Large intestine (tissue), 12 donors: ENCODE measurements at places on chromosomes 7 and 10. TPM values are rescaled to one million over a fixed set of nuclear protein-coding genes. Genes with fewer than 3 reads are reported as not detected.
A peak's percentile ranks its signal among the peaks of the same experiment; 100 is the strongest.

DNA sequence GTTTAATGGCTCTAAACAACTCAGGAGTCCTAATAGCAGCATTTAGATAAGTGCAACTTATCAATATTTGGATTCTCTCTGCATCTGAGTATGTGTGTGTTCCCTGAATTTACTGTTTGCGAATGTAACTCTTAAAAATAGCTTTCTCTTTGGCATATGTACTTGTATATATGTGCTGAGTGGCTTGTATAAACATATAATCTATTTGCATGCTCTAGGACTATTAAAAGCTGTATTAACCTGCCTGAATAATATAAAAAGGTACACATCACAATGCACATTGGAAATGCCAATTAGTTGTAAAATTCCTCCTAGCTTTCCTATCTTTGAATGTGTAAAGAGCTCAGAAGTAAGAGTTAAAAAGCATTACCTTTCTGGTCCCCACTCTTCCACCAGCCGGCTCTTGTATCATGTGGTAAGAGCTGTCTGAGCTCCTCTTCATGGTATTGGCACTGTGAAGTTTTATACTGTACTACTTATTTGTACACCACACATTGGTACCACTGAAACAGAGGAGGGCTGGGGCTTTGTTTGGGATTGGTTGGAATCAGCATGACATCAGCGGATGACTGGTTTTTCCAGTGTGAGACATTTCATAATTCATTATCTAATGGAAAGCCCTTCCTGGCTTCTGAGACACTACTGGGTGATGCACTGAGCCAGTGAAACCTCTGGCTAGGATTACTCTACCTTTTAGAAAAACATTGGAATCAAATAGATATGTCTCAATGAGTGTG is at the start of gene INHBA:
TSS of gene INHBA (minus strand) at position 456 of the 737 bp plus-strand sequence. CDS start 2,716 bp downstream, outside the sequence.
- DNase-seq: no peak
- no peak within 1 kb of the TSS for H3K4me3 ChIP-seq

DNA sequence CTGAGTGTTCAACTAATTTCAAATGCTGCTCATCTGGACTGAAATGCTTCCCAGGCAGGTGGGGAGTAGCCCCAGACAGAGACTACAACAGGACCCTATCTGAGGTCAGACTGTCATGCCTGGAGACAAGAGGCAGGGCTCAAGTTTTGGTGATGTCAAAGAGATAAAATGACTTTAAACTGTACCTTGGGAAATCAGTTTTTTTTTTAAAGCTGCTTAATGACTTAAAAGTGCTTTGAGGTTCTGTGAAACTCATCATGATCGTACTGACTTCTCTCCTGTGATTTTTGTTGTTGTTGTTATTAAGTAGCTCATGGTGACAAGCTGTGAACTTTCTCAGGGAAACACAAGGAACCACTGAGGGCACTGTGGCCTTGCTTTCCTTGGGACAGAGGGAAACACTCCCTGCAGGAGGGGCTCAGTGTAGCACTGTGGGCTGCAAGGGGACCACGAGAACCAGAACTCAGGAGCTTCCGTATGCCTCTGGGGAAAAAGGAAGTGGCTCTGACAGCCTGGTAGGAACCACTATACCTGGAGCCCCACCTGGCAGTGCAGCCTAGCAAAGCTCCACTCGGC is 9.5 kb downstream of the HIPK2 start:
- H3K4me3 ChIP-seq: no peak overlapping the region
- peaks cover 5% of the 10 kb centered on the region for H3K36me3 ChIP-seq
- DNase-seq: no peak
- no peaks in the 10 kb centered on the region for H3K4me1 ChIP-seq
- H3K27me3 ChIP-seq: no peaks in the 10 kb centered on the region
- H3K27ac ChIP-seq: no peak overlapping the region

DNA sequence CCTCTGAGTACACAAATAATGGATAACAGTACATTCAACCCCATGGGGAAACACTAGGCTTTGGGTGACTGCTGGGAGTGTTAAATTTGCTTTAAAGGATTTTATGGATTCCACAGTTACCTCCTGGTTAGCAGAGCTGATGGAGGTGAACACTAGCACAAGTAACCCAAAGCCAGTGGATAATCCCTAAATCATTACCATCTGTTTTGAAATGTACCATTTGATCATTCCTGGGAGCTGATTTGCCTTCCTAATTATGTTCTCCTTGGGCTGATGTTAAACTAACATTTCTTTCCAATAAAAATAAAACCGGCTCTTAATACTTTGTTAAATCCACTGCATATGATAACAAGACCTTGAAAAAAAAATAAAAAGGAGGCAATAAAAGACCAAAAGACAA is 493.9 kb downstream of the PLXNA4 start:
- H3K27me3 ChIP-seq: peaks cover 4% of the 10 kb centered on the region
- DNase-seq: no peak
- no peaks in the 10 kb centered on the region for H3K4me1 ChIP-seq
- H3K4me3 ChIP-seq: no peak overlapping the region
- H3K27ac ChIP-seq: no peak overlapping the region

The CRTAC1 gene
- polyA plus RNA-seq: 2.5 TPM

DNA sequence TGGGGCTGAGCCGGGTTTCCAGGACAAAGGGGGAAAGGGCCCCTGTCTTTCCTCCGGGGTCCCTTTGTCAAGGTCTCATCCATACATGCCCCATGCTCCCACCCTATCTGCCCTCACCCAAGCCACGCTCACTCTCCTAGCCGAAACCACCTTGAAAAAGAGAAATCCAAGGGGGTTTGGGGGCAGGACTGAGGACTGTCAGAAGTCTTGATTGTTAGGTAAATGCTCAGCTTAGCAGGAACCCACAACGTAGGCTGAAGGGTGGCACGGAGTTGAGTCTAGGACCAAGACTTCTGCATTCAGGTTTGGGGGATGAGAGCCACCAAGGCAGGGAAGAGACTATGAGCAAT is 719 bp upstream of the PGAM2 start:
- no peak overlapping the region for H3K4me3 ChIP-seq
- no peak overlapping the region for H3K27ac ChIP-seq
- peaks cover 19% of the 10 kb centered on the region for H3K27me3 ChIP-seq
- DNase-seq: no peak

GRCh38 chr7:150368096-150368883 is at the start of gene REPIN1:
REPIN1 (plus strand) TSS chr7:150368822; CDS start chr7:150369712, 890 bp downstream.
- DNase-seq: peak; percentile 84
- H3K4me3 ChIP-seq: peak within 1 kb of the TSS; percentile 82
- peaks cover 42% of the 10 kb centered on the region for H3K4me1 ChIP-seq
- H3K27me3 ChIP-seq: no peaks in the 10 kb centered on the region

DNA sequence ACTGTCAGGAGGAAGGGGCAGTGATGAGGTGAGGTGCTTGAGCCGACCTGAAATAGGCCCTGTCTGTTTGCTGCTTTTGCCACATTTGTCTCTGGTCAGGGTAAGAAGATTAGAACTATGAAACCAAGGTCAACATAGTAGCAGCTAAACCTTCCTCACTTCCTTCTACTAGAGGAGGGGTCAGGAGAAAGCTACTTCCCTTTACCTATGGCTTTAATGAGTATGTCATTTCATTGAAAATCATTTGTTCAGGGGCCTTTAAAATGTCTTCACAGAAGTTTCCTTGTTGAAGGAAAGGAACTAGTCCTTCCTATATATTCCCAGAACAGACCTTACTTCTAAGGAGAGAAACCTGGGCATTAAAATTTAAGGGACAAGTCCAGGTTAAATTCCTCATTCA is 19.0 kb downstream of the HYAL4 start:
- H3K4me1 ChIP-seq: peaks cover 16% of the 10 kb centered on the region
- no peak overlapping the region for H3K4me3 ChIP-seq
- DNase-seq: no peak
- no peaks in the 10 kb centered on the region for H3K36me3 ChIP-seq

DNA sequence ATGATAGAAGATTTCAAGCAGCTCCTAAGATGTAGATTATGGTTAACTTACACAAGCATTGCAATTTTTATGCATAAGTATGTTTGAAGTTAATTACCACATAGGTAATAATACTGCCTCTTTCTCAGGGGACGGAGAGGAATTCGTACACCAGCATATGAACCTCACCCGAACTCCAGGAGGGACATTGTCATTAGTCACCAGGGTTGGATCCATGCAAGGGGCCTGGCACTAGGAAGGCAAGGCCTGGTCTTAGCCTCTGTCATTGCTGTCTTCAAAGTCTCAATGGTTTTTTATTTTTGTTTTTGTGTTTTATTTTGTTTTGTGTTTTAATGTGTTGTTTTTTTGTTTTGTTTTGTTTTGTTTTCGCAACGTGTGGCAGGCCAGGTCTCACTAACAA is 145.6 kb upstream of the PPP2R2D start:
- H3K36me3 ChIP-seq: no peaks in the 10 kb centered on the region
- peaks cover 23% of the 10 kb centered on the region for H3K4me1 ChIP-seq
- no peak overlapping the region for H3K27ac ChIP-seq
- H3K27me3 ChIP-seq: no peaks in the 10 kb centered on the region

DNA sequence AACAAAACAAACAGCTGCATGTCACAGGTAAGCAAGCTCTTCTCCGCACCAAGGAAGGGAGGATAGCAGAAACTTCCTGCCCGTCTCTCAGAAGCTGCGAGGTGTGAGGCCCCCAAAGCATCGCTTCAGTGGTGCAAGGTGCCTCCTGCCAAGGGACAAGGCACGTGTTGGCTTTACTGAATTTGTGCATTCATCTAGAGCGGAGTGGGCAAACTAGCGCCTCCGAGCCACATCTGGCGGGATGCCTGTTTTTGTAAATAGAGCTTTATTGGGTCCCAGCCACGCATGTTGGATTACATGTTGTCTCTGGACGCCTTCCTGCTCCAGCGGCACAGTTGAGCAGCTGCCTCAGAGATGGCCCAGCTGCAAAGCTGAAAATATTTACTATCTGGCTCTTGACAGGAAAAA is 27.7 kb downstream of the PHYH start:
- no peaks in the 10 kb centered on the region for H3K27me3 ChIP-seq
- H3K27ac ChIP-seq: peak overlapping the region; percentile 78
- peaks cover 17% of the 10 kb centered on the region for H3K4me1 ChIP-seq
- H3K4me3 ChIP-seq: no peak overlapping the region
- DNase-seq: peak; percentile 6
- no peaks in the 10 kb centered on the region for H3K36me3 ChIP-seq

DNA sequence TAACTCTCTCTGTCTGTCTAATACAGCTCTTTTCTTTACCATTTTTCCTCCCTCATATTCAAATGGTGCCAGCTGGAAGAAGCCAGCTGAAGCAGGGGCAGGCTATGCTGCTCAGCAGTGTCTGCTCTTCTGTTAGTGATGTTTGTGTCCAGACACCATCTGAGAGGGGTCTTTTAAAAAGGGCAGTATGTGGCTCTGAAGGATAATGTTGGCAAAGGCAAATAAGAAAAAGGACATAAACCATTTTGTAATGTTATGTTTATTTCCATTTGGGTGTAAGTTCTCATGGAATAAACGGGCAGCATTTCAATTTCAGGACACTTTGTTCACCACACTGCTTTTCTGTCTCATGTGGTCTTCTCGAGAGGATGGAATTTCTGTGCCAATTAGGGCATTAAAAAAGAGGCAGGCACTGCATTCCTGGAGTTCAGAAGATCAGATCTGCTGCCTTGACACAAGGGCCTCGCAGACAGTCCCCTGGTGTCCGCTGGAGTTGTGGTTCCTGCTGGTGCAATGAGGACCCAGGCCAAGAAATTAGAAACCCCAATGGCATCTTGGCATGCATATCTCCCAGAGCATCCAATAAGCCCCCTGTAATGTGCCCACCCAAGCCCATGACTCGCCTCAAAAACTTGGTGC is 109.0 kb upstream of the ELMO1 start:
- H3K4me1 ChIP-seq: no peaks in the 10 kb centered on the region
- no peak overlapping the region for H3K4me3 ChIP-seq
- H3K27ac ChIP-seq: no peak overlapping the region

DNA sequence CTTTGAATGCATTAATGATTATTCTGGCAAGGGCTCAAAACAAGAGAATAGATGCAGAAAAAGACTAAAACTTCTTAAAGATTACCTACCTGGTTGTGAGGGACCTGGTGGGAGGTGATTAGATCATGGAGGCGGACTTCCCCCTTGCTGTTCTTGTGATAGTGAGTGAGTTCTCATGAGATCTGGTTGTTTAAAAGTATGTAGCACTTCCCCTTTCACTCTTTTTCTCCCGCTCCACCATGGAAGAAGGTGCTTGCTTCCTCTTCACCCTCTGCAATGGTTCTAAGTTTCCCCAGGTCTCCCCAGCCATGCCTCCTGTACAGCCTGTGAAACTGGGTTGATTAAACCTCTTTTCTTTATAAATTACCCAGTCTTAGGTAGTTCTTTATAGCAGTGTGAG is 226.6 kb downstream of the ARHGAP12 start:
- H3K27ac ChIP-seq: no peak overlapping the region
- no peak overlapping the region for H3K4me3 ChIP-seq
- H3K4me1 ChIP-seq: peaks cover 9% of the 10 kb centered on the region
- peaks cover 2% of the 10 kb centered on the region for H3K27me3 ChIP-seq
- H3K36me3 ChIP-seq: no peaks in the 10 kb centered on the region
- no peak for DNase-seq
